ENCODE measurements at places on chromosomes 2 and 18.

DNA sequence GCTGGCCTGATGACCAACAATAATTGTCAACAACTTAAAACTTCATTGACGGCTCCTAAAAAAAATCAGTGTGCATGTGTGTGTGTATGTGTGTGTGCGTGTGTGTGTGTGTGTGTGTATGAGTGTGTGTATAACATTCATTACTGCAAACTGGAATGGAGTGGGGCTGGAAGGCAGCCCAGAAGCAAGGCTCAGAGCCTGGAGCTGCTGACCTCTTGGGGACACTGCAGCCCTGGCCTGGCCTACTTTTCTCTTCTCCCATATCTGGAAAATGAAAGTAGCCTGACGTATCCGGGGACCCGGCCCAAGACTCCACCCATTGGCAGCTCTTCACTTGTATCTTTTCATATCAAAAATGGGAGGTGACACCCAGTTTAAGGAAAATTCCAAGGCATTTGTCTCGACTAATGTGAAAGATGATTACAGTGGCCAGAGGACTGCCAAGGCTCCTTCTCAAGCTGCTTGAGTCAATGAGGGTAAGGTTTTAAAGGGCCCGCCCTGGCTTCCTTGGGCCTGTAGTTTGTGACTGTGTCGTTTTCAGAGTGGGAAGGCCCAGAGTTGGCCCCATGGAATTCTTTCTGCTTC, 72.4 kb upstream of the IL1R1 start:
- DNase-seq: no peak

GRCh38 chr2:67465623-67466022, 68.5 kb downstream of the ETAA1 start:
- no peak for DNase-seq

- no peak for DNase-seq
Measured at GRCh38 chr18:43830303-43830702, 553.0 kb upstream of the SYT4 start.

- no peak for DNase-seq
Measured at GRCh38 chr2:187174582-187174981, 273.5 kb downstream of the CALCRL start.

GRCh38 chr2:239763433-239764097, 261.6 kb downstream of the NDUFA10 start:
- no peak for DNase-seq

DNA sequence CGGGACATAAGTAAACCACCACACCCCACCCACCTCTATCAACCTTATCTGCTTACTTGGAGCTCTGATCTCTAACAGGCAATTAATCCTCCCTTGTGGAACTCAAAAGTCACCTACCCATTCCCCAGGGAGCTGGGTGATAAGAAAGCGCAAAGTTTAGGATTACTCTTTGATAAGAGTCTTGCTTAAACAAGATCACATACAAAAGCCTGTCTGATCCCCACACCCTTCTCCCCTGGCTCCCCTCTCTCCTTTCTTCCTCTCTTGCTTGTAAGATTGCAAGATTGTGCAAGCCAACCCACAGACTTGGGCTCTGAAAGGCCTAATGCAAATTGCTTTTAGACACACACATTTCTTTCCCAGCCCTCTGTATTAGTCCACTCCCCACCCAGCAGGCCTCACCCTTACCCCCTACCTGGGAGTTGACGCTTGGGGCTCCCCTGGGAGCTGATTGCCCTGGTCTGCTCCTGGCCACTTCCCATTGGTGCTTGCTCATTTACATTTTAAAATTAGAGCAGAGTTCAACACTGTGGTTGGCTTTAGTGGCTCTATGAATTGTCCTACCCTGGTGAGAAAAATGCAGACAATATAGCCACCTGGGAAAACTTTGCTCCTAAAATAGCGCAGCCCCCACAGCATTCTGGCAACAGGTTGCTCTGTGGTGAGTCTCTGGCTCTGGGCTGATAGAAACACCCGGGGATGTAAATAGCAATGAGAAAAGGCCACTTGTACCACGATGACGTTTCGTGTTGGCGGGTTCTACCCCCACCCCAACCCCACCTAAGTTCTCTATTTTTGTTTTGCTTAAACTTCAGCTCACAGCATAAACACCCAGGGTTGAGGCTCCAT, 92.8 kb upstream of the MSH2 start:
- no peak for DNase-seq

DNA sequence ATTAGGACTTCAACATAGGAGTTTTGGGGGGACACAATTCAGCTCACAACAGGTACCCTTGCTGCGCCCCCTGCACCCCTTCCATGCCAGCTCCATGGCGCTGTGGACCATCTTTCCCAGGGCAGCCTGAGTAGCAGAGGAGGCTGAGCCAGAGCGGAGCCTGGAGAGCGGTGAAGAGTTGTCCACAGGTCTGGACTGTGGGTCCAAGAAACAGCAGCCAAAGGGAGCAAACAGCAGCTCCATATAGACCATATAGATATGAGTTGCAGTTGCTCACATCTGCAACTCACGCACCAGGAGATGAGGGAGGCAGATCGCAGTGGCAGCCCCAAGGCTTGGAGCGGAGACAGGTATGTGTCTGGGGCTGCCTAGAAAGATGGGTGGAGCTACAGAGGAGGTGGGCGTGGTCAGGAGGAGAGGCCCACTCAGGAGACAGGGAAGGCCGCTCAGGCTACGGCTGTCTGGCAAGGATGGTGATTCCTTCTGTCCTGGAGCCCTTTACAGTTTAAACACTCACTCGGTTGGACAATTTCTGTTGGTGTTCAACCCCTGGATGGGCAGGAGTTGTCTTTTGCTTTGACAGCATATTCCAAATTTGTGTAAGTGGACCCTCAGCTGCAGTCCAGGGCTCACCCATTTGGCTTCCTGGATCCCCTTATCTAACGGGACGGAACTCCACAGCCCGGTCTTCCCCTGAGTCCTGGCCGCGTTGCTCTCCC, 155.1 kb downstream of the LPIN1 start:
- no peak for DNase-seq

- no peak for DNase-seq
Measured at GRCh38 chr2:214674278-214674677, 135.2 kb downstream of the BARD1 start.

DNA sequence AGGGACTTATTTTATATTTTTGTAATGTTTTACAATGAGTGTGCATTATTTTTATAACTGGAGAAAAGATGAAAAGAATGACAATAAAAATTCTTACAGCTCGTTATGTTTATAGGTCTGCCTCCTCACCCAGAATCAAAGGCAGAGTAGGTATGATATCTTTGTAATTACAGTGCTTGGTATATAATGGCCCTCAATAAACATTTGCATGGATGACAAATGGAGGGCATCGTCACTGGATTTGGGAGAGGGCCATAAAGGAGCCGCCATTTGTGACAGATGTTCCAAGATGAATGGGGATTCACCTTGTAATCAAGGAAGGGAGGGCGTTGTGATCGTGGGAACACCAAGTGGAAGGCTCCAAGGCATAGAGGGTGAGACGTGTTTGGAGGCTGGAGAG, 22.6 kb upstream of the GIGYF2 start:
- no peak for DNase-seq

DNA sequence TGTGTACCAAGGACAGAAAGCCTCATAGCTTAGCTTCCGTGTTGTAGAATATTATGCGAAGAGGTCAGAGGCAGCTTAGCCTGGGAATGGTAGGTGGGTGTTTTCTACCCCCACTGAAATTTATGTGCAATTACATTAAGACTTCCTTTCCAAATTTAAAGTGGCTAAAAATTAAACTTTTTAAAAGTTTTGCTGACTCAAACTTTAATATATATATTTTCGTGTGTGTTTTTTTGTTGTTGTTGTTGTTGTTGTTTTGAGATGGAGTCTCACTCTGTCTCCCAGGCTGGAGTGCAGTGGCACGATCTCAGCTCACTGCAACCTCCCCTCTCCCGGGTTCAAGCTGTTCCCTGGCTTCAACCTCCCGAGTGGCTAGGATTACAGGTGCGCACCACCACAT, 4.3 kb upstream of the RAB1A start:
- DNase-seq: no peak

- no peak for DNase-seq
Measured at GRCh38 chr18:62885804-62886203, 170.5 kb downstream of the PHLPP1 start.

DNA sequence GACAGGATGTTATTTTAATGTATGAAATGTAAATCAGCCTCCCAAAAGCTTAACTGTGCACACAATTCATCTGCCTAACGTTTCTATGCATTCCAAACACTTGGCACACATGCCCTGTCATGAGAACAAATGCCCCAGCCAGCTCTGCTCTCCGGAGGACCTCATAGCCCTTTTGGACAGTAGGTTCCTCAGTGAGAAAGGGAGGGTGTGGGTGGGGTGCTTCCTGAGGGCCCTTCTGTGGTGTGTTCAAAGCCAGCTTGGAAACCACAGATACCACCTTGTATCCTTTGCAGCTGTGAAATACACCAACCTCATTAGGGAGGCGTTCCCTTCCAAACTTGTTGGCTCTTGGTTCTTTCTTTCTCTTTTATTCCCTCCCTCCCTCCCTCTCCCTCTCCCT, 102.2 kb upstream of the ASB18 start:
- no peak for DNase-seq

DNA sequence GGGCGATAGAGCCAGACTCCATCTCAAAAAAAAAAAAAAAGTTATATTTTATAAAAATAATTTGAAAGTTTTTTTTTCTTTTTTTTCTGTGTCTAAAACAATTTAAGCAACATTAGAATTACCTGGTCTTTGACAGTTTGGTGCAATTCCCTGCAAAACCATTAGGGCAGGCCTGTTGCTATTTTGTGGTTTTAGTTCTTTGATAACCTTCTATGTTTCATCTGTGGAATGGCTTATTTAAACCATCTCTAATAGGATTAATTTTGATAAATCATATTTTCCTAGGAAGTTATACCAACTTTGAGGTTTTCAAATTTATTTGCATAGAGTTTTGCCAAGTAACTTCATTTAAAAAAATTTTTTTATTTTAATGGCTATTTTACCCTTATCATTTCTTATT, 141.2 kb upstream of the TWIST2 start:
- DNase-seq: no peak

GRCh38 chr2:222915092-222915957, 54.5 kb downstream of the ACSL3 start:
- no peak for DNase-seq

DNA sequence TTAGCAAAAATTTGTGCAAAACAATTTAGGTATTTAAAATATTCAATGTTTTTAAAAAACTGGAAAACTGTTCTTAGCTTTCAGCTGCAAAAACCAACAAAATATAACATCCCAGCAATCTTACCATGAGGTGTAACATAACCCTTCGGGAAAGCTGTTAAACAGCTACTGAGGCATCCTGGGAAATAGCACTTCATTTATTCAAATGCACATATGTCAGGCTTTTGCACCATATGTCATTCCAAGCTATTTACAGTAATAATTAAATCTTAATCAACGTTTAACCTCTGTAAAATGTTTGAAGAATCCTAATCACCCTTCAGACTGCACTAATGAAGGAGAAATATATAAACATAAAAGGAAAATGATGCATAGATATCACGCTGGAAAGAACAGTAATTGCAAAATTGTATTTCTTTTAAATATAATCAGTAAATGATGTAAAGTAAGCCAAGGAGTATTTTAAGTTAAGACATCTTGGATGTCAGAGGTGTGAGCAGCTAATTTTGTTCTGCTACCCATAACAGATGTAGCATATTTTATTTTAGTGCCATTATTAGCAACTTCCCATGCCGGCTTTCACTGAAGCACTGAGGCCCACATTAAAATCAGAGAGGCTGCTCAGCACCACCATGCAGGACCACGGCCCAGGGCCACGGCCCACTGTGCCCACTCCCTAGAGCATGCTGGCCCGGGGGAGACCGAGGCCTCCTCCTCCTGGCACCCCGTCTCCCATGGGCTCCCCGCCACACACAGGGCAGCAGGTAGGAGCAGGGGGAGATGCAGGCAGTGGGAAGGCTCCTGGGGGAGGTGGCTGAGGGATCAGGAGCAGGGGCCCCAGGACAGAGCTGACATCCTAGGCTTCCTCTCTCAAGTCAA, 30.9 kb downstream of the EMX1 start:
- no peak for DNase-seq

DNA sequence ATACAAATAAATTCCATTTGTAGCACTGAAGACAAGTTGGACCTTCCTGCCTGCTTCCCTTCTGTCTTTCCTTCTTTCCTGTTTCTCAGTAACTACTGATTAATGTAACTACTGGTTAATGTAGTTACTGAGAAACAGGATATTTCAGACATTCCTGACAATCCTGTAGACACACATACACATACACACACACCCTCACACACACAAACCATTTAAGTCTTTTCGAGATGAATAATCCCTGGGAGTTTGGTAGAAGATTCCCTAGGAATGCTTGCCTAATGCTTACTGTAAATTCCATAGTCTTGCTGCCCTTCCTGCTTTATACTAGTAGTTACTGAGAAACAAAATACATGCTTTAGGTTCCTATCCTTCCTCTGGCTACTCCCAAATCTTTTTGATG, 83.9 kb downstream of the PIK3C3 start:
- DNase-seq: no peak

DNA sequence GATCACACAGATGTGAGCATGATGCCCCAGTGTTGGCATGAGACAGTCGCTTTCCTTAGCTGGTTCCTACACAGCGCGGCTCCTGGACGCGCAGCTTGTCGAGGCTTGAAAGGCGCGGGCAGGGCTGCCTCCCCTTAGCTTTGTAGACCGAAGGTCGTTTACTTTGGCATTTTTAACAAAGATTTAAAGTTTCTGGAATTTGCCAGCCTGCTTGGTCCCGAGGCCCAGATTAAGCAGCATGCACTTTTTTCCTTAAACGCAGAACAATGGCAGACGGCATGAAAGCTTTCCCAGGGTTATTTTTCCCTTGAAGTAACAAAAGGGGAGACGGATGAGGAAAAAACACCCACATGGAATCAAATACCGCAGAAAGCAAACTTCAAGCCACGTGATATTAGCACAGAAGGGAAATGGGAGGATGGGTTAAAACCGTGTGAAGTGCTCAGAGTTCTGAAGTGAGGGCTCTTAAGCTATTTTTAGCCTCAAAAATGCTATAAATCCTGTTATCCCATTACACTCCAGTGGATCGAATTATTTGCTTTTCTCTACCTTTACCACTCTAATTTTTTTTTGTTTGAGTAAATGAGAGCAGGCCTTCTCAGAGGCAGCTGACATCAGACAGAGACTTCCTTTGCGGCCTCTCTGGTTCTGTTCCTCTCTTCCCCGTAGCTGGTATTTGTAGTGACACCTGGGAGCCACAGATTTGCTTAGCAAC, 55.7 kb downstream of the NPAS2 start:
- no peak for DNase-seq

GRCh38 chr2:45708501-45708900, 57.0 kb downstream of the PRKCE start:
- no peak for DNase-seq

DNA sequence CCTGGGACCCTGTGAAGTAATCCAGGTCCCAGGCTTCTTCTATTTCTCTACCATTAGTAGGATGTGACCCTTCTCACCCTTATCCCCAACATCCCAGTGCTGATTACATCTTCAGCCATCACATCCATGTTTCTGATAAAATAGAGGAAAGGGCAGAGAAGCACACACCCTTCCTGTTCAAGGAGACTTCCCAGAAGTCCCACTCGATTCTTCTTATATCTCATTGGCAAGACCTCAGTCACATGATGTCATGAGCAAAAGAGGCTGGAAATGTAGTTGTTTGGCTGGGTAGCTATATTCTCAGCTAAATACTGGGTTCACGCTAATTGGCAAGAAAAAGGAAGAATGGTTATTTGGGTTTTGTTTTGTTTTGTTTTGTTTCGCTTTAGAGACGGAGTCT, 8.0 kb upstream of the XRCC5 start:
- DNase-seq: no peak

GRCh38 chr18:70432804-70433400, 144.1 kb downstream of the SOCS6 start:
- DNase-seq: no peak

Data from NCI-H1930 (cell line).